ENCODE measurements at places on chromosomes 5 and 9. TPM values are rescaled to one million over a fixed set of nuclear protein-coding genes. Genes with fewer than 3 reads are reported as not detected.

Gene FRMD3
- 1.8 TPM for total RNA-seq

GRCh38 chr9:116555556-116556155 is 131.4 kb upstream of the TRIM32 start:
- H3K36me3 ChIP-seq, result no peaks in the 10 kb centered on the region
- no peak for DNase-seq
- peaks cover 5% of the 10 kb centered on the region for H3K4me1 ChIP-seq
- H3K27me3 ChIP-seq, result no peaks in the 10 kb centered on the region
- H3K4me3 ChIP-seq, result no peak overlapping the region

DNA sequence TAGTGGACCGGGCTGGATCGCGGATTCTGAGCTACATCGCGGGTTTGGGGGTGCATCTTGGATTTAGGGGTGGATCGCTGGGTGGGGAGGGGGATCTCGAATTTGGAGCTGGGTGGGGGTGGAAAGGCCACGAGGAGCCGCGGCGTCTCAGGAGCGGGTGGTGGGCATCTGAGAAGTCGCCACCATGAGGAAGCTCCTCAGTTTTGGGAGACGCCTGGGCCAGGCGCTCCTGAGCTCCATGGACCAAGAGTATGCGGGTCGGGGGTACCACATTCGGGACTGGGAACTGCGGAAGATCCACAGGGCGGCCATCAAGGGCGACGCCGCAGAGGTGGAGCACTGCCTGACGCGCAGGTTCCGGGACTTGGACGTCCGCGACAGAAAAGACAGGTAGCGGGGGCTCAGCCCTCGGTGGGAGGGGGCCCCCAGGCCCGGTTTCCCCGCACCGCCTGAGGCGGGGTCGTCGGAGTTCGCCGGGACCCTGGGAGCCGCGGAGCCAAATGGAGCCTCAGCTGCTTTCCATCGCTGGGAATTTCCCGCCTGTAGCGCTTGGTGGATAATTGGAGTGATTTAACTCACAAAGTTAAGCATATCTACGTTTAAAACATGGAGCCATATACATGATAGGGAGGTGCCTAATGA is 376 bp downstream of the ANKRD18B start:
- peaks cover 43% of the 10 kb centered on the region for H3K27me3 ChIP-seq
- peaks cover 8% of the 10 kb centered on the region for H3K4me1 ChIP-seq
- H3K27ac ChIP-seq, result no peak overlapping the region
- H3K36me3 ChIP-seq, result no peaks in the 10 kb centered on the region
- no peak for DNase-seq

Gene CD14
- 0.51 TPM for total RNA-seq

Gene UBE2QL1
- 0.90 TPM for total RNA-seq

- H3K4me3 ChIP-seq, result no peak overlapping the region
- no peak for DNase-seq
- H3K27me3 ChIP-seq, result no peaks in the 10 kb centered on the region
- no peaks in the 10 kb centered on the region for H3K36me3 ChIP-seq
- no peak overlapping the region for H3K27ac ChIP-seq
- no peaks in the 10 kb centered on the region for H3K4me1 ChIP-seq
Observed at GRCh38 chr9:133204993-133205336, 4.1 kb downstream of the OBP2B start.

Gene ZNF354C
- 8.8 TPM for total RNA-seq

GRCh38 chr5:55821731-55822512 is 29.2 kb upstream of the IL31RA start:
- H3K27ac ChIP-seq, result no peak overlapping the region
- peaks cover 4% of the 10 kb centered on the region for H3K4me1 ChIP-seq
- peak overlapping the region; percentile 6 for H3K4me3 ChIP-seq
- no peak for DNase-seq
- H3K36me3 ChIP-seq, result no peaks in the 10 kb centered on the region

Gene CAMK4
- 0.26 TPM for total RNA-seq

GRCh38 chr5:176716320-176716719 is 69.0 kb downstream of the TSPAN17 start:
- no peak for DNase-seq
- H3K4me3 ChIP-seq, result no peak overlapping the region
- H3K4me1 ChIP-seq, result no peaks in the 10 kb centered on the region
- no peak overlapping the region for H3K27ac ChIP-seq
- no peaks in the 10 kb centered on the region for H3K36me3 ChIP-seq
- H3K27me3 ChIP-seq, result no peaks in the 10 kb centered on the region

Gene PCDHA12
- 1.7 TPM for total RNA-seq

DNA sequence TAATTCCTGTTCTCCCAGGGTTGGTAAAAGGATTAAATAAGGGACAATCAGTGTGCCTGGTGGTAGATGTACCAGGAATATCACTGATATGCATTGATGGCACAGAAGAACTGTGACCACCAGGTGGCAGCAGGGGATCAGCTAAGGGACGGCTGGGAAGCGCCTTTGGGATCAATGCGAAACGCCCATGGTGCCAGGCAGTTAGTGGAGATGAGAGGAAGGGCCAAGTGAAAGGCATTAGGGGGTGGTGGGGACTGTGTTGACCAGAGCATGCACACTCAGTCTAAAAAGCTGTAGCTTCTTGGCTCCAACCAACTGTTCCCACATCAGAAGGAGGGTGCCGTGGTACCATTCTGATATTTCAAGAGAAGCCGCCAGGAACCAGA is 55.6 kb downstream of the ARHGEF37 start:
- H3K36me3 ChIP-seq, result no peaks in the 10 kb centered on the region
- H3K27ac ChIP-seq, result no peak overlapping the region
- no peak for DNase-seq

GRCh38 chr5:67896311-67896929 is 319.1 kb upstream of the PIK3R1 start:
- no peak overlapping the region for H3K27ac ChIP-seq
- no peak overlapping the region for H3K4me3 ChIP-seq
- no peaks in the 10 kb centered on the region for H3K4me1 ChIP-seq
- H3K36me3 ChIP-seq, result no peaks in the 10 kb centered on the region
- no peaks in the 10 kb centered on the region for H3K27me3 ChIP-seq
- DNase-seq, result no peak

GRCh38 chr5:172854451-172854871 is 20.4 kb downstream of the ERGIC1 start:
- peaks cover 28% of the 10 kb centered on the region for H3K4me1 ChIP-seq
- DNase-seq, result no peak
- no peaks in the 10 kb centered on the region for H3K36me3 ChIP-seq
- H3K27ac ChIP-seq, result peak overlapping the region; percentile 86
- H3K27me3 ChIP-seq, result no peaks in the 10 kb centered on the region

- H3K36me3 ChIP-seq, result no peaks in the 10 kb centered on the region
- DNase-seq, result no peak
- no peaks in the 10 kb centered on the region for H3K4me1 ChIP-seq
- no peaks in the 10 kb centered on the region for H3K27me3 ChIP-seq
- peak overlapping the region; percentile 54 for H3K27ac ChIP-seq
Observed at GRCh38 chr9:127154003-127154389, 31.6 kb upstream of the ANGPTL2 start.

- no peaks in the 10 kb centered on the region for H3K36me3 ChIP-seq
- no peak overlapping the region for H3K4me3 ChIP-seq
- no peak for DNase-seq
- H3K27ac ChIP-seq, result no peak overlapping the region
Observed at GRCh38 chr5:155726267-155726666, 600.7 kb upstream of the SGCD start.

DNA sequence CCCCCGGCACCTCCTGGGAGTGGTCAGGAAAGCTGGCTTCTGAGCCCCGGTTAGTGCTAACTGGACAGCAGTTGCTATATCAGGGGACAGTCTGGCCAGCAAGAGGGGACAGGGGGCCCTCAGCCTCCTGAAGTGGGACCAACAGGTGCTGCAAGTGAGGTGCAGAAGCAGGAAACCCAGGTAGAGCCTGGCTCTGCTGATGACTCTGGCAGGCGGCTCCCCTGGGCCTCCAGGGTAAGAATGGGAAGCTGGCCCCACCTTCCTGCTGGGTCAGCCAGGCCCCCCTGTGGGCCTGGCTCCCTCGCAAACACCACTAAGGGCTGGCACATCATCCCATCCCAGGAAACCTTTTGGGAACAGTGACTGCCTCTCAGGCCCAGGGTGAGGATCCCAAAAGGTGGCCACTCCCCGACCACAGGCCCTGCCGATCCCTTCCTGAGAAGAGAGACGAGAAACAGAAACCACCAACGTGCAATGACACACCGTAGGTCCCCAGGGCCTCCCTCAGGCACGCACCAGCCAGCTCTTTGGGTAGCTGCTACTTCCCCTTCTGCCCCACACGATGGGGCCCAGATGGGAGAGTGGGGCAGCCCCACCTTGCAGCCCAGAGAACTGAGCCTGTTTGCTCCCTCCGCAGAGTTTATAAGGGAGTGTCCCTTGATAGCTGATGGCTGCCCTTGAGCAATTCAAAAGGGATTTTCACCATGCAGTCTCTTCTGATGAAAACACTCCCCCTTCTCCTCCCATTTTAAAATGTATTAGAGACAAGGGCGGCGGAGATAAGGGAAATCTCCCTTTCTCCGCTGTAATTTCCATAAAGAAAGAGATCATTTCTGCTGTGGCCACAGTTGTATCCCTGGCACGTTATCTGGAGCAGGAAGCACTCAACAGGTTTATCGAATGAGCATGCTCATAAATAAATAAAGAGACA is 76.8 kb downstream of the STK10 start:
- no peak for DNase-seq
- no peaks in the 10 kb centered on the region for H3K27me3 ChIP-seq
- H3K36me3 ChIP-seq, result no peaks in the 10 kb centered on the region
- no peaks in the 10 kb centered on the region for H3K4me1 ChIP-seq
- peak overlapping the region; percentile 13 for H3K4me3 ChIP-seq
- H3K27ac ChIP-seq, result peak overlapping the region; percentile 43

DNA sequence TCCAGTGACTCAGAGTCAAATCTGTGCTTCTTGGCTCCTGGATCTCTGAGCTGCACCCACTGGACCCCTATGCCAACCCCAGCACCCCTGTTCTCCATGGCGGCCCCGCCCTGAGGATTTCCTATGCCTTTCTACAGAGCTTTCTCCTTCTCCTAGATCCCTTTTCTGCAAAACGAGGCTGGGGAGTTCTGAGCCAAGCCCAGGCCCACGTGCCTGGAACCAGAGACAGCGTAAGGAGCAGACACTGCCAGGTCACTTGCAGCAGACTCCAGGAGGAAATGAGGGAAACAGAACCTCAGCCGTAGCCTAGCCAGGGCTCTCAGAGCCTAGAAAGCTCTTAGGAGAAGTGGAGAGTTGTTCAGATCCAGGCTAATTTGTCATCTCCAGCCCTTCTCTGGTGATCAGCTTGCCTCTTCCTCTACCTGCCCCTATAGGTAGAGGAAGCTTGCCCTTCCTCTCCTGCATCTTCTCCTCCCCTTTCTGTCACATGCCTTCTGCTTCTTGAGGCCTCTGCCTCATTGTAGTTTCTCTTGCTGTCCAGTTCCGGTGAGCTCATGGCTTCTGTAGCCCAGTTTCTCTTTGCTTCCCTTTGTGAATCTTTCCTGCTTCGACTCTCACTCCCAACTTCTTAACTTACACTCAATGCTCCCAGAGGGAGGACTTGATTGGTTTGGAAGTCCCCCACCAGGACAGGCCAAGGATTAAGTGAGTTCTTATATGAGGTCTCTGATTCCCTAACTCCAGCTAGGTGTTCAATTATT is 163.4 kb downstream of the RGS3 start:
- no peak overlapping the region for H3K4me3 ChIP-seq
- no peaks in the 10 kb centered on the region for H3K27me3 ChIP-seq
- DNase-seq, result peak; percentile 77
- peak overlapping the region; percentile 37 for H3K27ac ChIP-seq
- no peaks in the 10 kb centered on the region for H3K4me1 ChIP-seq
- no peaks in the 10 kb centered on the region for H3K36me3 ChIP-seq

GRCh38 chr9:128056887-128057723 is 10.0 kb downstream of the NAIF1 start:
- no peaks in the 10 kb centered on the region for H3K36me3 ChIP-seq
- H3K27me3 ChIP-seq, result no peaks in the 10 kb centered on the region
- DNase-seq, result no peak
- H3K4me3 ChIP-seq, result no peak overlapping the region
- H3K27ac ChIP-seq, result peak overlapping the region; percentile 87

DNA sequence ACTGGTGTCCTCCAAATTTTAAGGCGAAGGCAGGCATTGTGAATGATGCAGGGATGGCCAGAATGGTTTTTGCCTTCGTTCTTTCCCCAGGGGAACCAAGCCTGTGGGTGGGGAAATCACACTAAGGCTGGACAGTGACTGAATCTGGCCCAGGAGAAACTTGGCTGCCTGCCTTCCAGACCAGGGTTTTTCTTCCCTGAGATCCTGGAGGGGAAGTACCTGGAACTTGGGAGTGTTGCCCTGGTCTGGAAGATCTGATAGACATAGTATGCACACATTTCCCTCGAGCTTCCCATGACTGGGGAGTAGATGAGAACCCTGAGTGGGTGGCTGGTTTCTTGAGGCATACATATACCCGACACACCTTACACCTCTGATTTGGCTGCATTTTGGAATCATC is 664 bp upstream of the IL11RA start:
- no peaks in the 10 kb centered on the region for H3K36me3 ChIP-seq
- peak overlapping the region; percentile 81 for H3K27ac ChIP-seq
- DNase-seq, result peak; percentile 60
- H3K4me1 ChIP-seq, result peaks cover 38% of the 10 kb centered on the region

Gene MORN5
- total RNA-seq, result not detected

- no peak overlapping the region for H3K27ac ChIP-seq
- H3K4me3 ChIP-seq, result no peak overlapping the region
- no peak for DNase-seq
- H3K27me3 ChIP-seq, result no peaks in the 10 kb centered on the region
- no peaks in the 10 kb centered on the region for H3K36me3 ChIP-seq
- H3K4me1 ChIP-seq, result no peaks in the 10 kb centered on the region
Observed at GRCh38 chr9:130962418-130963316, 23.6 kb upstream of the FIBCD1 start.

GRCh38 chr5:16812911-16813310 is 123.2 kb downstream of the MYO10 start:
- DNase-seq, result no peak
- no peaks in the 10 kb centered on the region for H3K4me1 ChIP-seq
- H3K36me3 ChIP-seq, result no peaks in the 10 kb centered on the region
- no peak overlapping the region for H3K4me3 ChIP-seq
- H3K27me3 ChIP-seq, result no peaks in the 10 kb centered on the region

DNA sequence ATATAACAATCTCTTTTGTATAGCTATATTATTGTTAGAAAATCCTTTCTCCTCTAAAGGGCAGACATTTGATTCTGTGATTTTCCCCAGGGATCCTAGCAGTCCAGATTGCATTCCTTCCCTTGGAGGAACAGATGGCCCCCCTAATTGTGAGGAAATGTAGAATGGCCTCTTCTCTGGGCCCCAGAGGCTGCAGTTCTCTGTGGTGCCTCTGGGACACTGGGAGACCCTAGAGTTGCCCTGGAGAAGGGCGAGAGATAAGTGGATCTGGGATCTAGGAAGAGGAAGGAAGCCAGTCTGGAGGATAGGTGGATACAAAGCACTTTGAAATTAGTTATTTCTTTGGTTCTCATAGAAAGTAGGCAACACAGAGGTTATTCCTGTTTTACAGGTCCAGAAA is 1.9 kb upstream of the HINT2 start:
- no peaks in the 10 kb centered on the region for H3K4me1 ChIP-seq
- H3K4me3 ChIP-seq, result no peak overlapping the region
- H3K27ac ChIP-seq, result no peak overlapping the region
- H3K27me3 ChIP-seq, result no peaks in the 10 kb centered on the region
- H3K36me3 ChIP-seq, result no peaks in the 10 kb centered on the region

- H3K36me3 ChIP-seq, result no peaks in the 10 kb centered on the region
- H3K27ac ChIP-seq, result no peak overlapping the region
- no peak for DNase-seq
- no peaks in the 10 kb centered on the region for H3K4me1 ChIP-seq
Observed at GRCh38 chr5:33244441-33245150, 196.2 kb upstream of the TARS1 start.

- H3K27ac ChIP-seq, result no peak overlapping the region
- H3K4me1 ChIP-seq, result no peaks in the 10 kb centered on the region
- H3K4me3 ChIP-seq, result no peak overlapping the region
- no peaks in the 10 kb centered on the region for H3K36me3 ChIP-seq
Observed at GRCh38 chr5:38022631-38023030, 182.8 kb upstream of the GDNF start.

Measured in uterus (tissue), 4 donors.